ENCODE measurements at places on chromosomes 5 and 9.
A peak's percentile ranks its signal among the peaks of the same experiment; 100 is the strongest.

GRCh38 chr9:136117916-136118319 is 757 bp downstream of the TMEM250 start:
- no peak for DNase-seq

DNA sequence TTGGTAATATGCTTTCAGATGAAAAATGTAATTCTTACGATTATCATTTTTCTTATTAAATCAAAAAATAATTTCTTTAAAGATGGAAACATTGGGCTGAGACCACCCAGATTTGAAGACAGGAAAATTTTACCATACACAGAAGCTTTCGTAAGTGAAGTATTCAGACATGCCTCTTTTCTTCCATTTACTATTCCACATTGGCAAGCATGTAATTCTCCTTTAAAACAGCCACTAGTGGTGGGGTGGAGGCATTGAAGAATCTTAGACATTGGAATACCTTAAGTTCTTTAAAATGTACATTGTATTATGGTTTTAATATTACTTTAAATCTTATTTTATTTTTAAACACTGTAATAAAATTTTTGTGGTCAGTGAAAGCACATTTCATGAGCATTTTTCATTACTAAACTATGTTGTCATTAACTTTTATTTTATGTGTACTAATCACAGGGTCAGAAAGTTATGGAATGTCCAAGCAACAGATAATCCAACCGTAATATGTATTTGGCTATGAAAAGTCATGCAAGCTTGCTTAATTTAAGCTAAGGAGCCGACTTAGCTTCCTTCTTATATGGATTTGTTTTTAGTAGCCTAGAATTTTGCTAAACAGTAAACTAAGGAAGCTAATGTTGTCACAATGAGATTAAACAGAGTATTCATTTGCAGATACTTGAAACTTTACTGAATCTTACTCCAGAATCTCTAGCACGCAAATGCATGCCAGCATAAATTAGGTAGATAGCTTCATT is 97.4 kb upstream of the ALDH1A1 start:
- peak; percentile 38 for DNase-seq

DNA sequence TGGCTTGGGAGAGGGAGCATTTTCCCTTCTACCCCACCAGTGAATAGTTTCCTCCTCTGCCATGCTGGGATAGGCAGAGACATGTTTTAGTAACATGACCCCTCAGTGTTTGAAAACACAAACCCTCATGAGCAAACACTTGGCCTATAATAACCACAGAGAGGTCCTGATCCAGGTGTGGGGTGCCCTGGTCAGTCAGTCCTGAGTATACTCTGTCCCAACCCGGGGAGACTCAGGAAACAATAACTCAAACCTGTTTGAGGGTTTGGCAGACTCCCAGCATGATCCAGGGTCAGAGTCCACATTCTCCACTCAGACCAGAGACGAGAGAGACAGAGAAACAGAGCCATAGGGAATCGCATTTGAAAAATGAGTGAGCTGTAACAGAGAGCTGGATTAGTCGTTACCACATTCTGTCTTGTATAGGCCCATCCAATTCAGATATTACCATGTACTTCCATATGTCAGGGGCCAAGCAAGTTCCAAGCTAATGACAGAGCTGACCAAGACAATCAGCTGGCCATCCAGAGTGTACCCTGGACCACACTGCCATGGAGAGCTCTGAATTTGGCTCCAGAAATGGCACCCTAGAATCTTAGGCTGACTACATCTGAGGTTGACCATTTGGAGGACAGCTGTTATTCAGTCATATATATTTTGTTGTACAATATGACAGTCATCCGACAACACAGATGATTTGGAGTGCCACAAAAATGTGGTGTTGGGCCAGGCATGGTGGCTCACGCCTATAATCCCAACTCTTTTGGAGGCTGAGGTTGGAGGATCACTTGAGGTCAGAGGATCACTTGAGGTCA is 4.2 kb upstream of the CA9 start:
- peak; percentile 91 for DNase-seq

DNA sequence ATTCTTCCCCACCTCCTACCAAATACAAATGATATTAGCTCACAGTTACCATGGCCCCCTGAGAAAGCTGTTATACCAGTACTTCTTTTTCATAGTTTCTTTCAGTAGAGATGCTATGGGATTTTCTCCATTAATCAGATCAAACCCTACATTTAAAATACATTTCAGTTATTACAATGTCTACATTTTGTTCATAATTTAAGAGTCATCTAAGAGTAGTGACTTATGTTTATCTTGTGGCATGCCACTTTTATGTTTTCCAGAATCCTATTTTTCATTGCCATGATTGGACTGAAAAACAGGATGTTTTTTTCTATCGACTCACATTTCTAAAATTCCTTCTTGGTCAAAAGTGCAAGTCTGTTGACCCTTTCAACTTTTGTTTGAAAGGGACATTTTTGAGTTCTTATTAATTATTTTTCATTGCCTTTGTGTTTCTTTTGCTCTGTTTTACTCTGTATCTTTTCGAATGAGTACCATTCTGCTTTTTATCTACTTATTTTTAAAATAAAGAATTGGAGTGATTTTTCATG is 77.4 kb upstream of the ANXA1 start:
- peak; percentile 67 for DNase-seq

GRCh38 chr9:35014517-35014916 is 25.0 kb downstream of the DNAJB5 start:
- DNase-seq: no peak

DNA sequence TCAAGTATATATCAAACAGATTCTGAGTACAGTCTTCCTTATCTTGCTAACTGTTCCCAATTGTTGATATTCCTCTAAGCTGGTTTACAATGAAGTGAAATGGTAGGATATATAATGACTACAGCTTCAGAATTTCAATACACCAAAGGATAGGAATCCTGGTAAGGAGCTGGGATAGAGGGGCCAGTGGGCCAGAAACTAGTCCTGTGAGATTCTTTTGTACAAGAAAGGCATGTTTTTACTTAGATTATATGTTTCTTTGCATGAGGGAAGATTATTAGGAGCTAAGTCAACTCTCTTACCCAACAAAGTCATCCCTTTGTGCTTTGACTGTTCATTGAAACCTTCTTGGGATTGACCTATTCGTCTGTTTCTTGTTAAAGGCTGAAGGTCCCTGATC is 435.7 kb downstream of the PLK2 start:
- no peak for DNase-seq

DNA sequence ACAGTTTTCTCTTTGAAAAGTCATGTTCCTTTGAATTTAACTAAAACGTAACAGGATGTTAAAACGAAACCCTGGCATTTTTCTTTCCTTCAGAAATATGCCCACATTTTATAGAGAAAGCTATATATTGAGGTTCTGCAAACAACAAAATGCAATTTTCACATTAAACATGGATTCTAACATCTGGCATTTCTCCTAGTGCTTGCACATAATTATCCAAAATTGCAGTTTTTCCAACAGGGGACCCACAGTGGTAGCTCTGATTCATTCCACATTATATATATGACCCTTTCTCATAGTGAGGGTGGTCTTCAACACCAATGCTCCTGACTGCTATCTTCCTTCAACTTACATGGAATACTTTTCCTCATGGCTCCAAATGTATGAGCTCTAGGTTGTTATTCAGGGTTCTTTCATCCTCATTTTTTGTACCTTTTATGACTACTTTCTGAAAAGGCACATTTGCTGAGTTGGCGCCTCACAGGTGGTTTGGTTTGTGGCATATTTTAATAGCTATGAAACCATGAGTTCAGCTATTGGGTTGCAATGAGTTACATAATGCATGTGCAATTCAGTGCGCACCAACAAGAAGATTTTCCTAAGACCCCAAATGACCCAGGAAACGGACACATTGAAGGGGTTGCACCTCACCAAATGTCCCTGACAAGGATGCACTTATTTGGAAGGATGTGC is 551.7 kb downstream of the RAB3C start:
- no peak for DNase-seq

GRCh38 chr5:148146487-148146886 is 21.9 kb upstream of the SPINK14 start:
- DNase-seq: no peak

- DNase-seq: no peak
Measured at GRCh38 chr9:99216073-99216472, 5.7 kb downstream of the ALG2 start.

DNA sequence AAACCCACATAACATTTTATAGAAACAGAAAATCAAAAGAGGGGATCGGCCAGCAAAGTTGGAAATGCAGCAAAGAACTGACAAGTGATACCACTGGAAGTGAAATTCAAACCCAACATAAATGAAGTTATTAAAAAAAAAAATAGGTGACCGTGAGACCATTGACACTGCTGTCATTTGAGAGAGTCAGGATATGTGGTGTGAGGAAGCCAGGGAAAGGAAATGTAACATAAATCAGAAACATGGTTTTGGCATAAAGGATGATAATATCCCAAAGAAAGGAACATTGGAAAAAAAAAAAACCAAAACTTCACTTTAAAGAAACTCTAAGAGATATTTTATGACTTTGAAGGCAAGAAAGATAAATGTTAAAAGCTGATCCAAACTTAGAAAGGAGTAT is 312.4 kb upstream of the PIK3R1 start:
- DNase-seq: no peak

DNA sequence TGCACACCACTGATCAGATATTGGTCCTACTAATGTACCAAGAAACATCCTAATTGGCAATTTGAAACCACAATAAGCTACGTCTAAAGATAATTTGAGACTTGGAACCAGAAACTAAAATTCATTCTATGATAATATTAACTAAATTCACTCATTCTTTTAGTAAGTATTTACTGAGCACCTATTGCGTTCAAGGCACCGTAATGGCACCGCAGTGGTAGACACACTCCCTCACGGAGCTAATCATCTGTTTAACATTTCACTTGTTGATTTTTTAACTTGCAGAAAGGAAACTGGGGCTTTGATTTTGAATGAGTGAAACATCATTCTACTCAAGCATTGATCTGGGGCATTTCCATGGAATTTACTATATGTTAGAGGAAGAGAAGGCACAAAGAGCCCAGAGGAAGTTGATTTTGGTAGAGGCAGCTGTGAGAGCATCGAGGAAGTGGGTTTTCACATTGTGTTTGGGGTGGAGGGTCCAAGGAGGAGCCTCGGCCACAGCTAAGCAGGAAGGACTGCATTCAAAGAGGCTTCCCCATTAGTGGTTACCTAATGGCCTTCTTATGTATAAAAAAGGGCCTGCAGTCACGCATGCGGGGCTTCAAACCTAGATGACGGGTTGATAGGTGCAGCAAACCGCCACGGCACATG is 7.1 kb downstream of the RAPGEF1 start:
- no peak for DNase-seq

GRCh38 chr5:55039843-55040242 is 15.8 kb downstream of the GZMK start:
- DNase-seq: peak; percentile 12

- no peak for DNase-seq
Measured at GRCh38 chr5:152089644-152090043, 165.0 kb upstream of the GLRA1 start.

GRCh38 chr9:82934949-82935348 is 128.0 kb downstream of the RASEF start:
- DNase-seq: peak; percentile 5

- no peak for DNase-seq
Measured at GRCh38 chr9:80147866-80148265, 576.1 kb downstream of the TLE4 start.

GRCh38 chr9:124215956-124216355 is 41.8 kb upstream of the NEK6 start:
- DNase-seq: no peak

- no peak for DNase-seq
Measured at GRCh38 chr5:142800776-142801494, 30.8 kb downstream of the ARHGAP26 start.

- DNase-seq: no peak
Measured at GRCh38 chr5:45512521-45512920, 183.7 kb downstream of the HCN1 start.

DNA sequence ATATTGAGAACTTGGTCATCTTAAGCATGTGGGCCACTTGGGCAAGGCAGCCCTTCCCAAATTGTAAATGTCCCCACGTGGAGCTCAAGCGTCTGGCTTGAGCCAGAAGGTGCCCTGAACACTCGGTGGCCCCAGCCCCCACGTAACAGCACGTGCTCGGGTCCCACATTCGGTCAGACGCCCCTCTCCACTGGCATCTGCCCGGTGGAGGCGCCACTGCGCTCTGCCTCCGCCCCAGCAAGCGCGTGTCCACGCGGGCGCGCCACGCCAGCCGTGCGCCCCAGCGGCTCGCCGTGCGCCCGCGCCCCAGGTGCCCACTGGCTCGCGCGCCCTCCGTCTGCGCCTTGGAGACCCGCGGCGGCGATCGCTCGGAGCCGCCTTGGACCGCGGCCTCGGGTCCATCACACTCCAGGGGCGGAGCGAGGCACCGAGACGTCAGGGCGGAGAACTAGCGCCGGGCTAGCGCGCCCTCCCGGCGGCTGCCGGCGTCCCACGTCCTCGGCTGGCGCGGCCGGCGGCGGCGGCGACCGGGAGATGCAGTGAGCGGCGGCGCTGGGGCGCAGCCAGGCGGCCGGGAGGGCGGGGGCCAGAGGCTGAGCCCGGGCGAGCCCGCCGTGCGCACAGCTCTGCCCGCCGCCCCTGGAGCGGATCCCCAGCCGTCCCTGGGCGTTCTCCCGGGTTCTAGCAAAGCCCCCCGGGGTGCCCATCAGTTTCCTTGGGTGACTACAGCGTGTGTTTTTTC is at the start of gene PALM2AKAP2:
TSS of gene PALM2AKAP2 (plus strand) at position 488 of the 742 bp plus-strand sequence. CDS start 291 bp downstream, outside the sequence.
- DNase-seq: peak; percentile 67

DNA sequence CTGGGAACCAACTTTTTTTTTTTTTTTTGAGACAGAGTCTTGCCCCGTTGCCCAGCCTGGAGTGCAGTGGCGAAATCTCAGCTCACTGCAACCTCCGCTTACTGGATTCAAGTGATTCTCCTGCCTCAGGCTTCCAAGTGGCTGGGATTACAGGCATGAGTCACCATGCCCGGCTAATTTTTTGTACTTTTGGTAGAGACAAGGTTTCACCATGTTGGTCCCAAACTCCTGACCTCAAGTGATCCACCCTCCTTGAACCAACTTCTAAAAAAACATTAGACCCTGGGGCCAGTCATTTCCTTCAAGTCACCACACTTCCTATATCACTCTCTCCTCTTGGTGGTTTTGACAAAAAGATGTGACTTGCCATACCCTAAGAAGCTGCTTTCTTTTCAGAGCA is 10.9 kb upstream of the SHROOM1 start:
- peak; percentile 67 for DNase-seq

- no peak for DNase-seq
Measured at GRCh38 chr5:88540471-88541115, 271.9 kb upstream of the TMEM161B start.

- no peak for DNase-seq
Measured at GRCh38 chr9:97907046-97907445, 15.3 kb downstream of the TRMO start.

- DNase-seq: peak; percentile 83
Measured at GRCh38 chr5:39599721-39600431, 175.1 kb upstream of the DAB2 start.

DNA sequence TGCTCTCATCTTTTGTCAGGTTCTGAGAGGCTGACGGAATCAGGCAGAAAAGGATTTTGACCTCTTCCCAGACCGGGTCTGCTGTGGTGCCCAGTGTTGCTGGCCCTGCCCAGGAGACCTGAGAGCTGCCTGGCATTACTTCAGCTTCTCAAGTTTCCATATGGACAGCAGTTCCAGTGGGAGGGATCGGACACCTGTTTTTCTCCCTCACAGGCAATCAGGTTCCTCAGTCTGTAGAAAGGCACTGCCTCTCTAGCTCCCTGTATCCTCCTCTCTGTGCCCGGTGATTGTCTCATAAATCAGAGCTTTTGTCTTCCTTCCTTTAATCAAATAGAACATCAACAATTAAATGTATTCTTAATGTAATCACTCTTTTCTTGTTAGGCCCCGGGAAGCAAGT is 198.7 kb downstream of the SEMA6A start:
- no peak for DNase-seq

GRCh38 chr5:5385331-5385662 is 37.2 kb upstream of the ICE1 start:
- DNase-seq: no peak

- DNase-seq: no peak
Measured at GRCh38 chr9:26561928-26562327, 330.7 kb downstream of the CAAP1 start.

Measured in LHCN-M2 (cell line).